ENCODE measurements at places on chromosomes 1 and 21. TPM values are rescaled to one million over a fixed set of nuclear protein-coding genes. Genes with fewer than 3 reads are reported as not detected.

Gene MPL
- total RNA-seq, result 0.10 TPM

Gene ECM1
- total RNA-seq, result 1.1 TPM

Gene C4BPB
- total RNA-seq, result 0.10 TPM

Gene TNNT2
- not detected for total RNA-seq

Gene RNF11
- total RNA-seq, result 127 TPM

Gene IQGAP3
- total RNA-seq, result 19.6 TPM

Gene DYNLT5
- total RNA-seq, result 3.4 TPM

Gene MEGF6
- total RNA-seq, result 92.4 TPM

Gene CD1C
- total RNA-seq, result not detected

Gene KCNE2
- not detected for total RNA-seq

Gene LIPI
- not detected for total RNA-seq

Gene HORMAD1
- 0.10 TPM for total RNA-seq

Gene SHISAL2A
- total RNA-seq, result not detected

Gene PTPN22
- under 0.01 TPM for total RNA-seq

Gene SELENBP1
- 4.2 TPM for total RNA-seq

Gene BNIPL
- not detected for total RNA-seq

Gene FAM131C
- 0.38 TPM for total RNA-seq

Gene OR2L2
- total RNA-seq, result under 0.01 TPM

Gene ADGRB2
- total RNA-seq, result 0.65 TPM

Gene CFHR3
- total RNA-seq, result not detected

Gene NID1
- total RNA-seq, result 256 TPM

Gene C1orf116
- total RNA-seq, result not detected

Gene CXADR
- total RNA-seq, result 22.5 TPM

Gene KRTAP27-1
- total RNA-seq, result not detected

Gene TDRD5
- not detected for total RNA-seq

Gene CFHR4
- total RNA-seq, result not detected

Gene ORC1
- 11.5 TPM for total RNA-seq

Gene PROK1
- not detected for total RNA-seq

Gene GSTM1
- not detected for total RNA-seq

Gene DCST2
- total RNA-seq, result not detected

Gene LCK
- not detected for total RNA-seq
